ENCODE measurements at places on chromosomes 2 and 18.

- DNase-seq, result no peak
These were observed 52.5 kb downstream of the LRPPRC start for GRCh38 chr2:43943323-43943722.

DNA sequence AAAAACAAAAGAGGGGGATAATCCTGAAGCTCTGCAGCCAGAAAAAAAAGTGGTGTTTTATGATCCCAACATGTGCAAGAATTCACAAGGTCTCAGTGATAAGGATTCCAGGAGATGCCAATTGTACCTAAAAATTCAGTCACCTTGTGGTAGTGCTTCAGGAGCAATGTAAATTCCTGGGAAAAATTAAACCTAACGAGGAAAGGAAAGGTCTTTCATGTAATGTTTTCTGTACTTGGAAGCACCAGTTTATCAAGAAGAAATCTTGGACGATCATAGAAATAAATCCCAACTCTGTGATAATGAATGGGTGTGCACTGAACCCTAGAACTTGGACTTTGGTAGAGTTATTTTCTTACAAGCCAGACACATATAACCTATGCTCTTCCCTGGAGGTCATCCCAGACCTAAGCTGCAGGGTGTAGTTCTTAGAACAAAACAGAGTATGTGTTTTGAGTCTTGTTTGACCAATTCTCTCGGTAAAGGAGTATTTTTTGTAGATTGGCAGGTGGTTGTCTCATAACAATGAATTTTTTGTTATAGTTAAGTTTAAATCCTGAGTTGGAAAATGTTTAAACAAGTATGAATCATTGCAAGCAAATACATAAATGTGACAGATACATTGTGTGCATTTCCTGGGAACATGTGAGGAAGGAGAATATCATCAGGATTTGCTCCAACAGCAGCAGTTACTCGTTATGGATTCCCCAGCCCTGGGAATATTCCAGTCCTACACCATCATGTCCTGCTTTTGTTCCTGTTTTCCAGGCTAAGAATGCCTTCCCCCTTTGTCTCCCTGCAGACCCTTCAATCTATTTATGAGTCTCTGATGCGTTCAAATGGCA is 224.6 kb downstream of the NAPG start:
- DNase-seq, result no peak

DNA sequence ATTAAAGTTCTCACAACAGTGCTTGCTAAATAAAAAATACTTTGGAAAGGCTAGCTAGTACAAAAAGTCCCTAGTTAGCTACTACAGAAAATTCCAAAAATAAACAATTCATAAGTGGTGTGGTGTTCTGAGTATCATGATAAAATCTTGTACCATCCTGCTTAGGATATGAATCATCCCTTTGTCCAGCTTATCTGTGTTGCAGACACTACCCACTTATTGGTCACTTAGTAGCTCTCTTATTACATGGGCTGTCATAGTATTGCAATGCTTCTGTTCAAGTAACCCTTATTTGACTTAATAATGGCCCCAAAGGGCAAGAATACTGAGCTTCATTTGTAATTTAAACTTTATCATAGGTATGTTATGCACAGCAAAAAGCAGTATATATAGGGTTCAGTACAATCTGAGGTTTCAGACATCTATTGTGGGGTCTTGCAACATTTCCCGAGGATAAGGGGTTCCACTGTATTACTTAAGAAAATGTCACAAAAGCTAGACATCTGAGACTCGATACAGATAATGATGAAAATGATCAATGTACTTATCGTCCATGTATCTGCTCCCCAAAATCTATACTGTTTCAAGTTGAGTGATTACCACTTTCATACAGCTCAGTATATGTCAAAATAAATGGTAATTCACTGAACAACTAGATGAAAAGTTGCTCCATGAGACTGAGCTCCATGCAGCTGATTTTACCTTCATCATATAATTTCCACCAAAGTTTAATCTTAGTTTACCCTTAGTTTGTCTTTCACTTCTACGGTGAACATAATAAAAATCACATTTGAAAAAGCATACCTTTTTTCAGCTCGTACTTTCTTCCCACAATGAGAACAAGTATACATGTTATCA is 93.8 kb downstream of the C2orf74 start:
- DNase-seq, result peak; percentile 68

- no peak for DNase-seq
These were observed at the start of gene MFSD6 for GRCh38 chr2:190407662-190408537. MFSD6 (plus strand) TSS chr2:190408355; CDS start chr2:190436030, 27,675 bp downstream.

GRCh38 chr2:232365621-232366321 is 12.8 kb upstream of the ALPP start:
- DNase-seq, result peak; percentile 15

DNA sequence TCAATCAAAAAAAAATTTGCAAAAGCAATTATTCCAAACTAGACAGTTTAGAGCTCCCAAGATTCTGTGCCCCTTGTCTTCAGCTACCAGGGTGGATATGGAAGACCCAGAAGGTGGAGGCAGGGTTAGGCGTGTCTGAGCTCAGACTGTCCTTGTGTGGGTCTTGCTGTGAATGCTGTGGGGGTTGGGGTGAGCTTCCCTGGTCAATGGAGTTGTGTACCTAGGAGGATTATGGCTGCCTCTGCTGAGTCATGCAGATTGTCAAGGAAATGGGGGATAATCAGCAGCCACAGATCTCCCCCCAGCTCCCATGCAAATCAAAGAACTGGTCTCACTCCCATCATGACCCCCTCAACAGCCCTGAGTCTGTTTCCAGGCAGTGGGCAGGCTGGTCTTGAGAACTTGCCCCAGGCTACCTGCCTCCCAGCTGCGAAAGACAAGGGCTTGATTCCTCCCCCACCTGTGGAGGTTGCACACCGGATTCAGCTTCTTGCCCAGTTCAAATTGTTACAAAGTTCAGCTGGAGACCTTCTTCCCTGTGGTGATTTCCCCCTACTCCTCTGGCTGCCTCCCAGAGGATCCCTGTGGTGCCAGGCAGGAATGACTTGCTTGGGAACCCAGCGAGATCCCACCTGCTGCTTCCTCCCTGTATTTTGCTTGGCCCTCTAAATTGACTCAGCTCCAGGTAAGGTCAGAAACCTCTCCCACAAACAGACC is 77.0 kb downstream of the RAD51AP2 start:
- no peak for DNase-seq

- no peak for DNase-seq
These were observed 1258.0 kb upstream of the ZEB2 start for GRCh38 chr2:145777914-145778313.

DNA sequence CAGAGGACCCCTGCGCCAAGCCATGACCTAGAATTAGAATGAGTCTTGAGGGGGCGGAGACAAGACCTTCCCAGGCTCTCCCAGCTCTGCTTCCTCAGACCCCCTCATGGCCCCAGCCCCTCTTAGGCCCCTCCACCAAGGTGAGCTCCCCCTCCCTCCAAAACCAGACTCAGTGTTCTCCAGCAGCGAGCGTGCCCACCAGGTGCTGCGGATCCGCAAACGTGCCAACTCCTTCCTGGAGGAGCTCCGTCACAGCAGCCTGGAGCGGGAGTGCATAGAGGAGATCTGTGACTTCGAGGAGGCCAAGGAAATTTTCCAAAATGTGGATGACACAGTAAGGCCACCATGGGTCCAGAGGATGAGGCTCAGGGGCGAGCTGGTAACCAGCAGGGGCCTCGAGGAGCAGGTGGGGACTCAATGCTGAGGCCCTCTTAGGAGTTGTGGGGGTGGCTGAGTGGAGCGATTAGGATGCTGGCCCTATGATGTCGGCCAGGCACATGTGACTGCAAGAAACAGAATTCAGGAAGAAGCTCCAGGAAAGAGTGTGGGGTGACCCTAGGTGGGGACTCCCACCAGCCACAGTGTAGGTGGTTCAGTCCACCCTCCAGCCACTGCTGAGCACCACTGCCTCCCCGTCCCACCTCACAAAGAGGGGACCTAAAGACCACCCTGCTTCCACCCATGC is 3.0 kb downstream of the PROC start:
- no peak for DNase-seq

DNA sequence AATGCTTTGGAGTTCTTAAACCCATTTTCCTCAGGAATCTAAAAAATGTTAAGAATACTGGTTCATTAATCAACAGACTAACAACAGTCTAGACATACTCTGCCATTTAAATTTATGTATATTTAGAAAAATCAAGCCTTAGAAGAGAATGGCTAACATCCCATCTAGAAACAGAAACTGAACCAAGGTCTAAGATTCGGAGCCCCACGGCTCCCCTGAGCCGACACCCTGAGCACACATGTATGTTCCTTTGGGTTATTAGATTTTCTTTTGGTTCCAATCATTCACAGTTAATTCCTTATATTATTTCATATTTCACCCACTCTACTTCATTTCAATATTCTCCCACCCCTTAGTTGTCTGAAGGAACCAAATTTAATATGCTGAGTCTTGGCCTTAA is 94.8 kb upstream of the HNRNPA3 start:
- DNase-seq, result no peak

Data from fibroblast of skin of right quadriceps (primary cell).